ENCODE measurements at places on chromosomes 1 and 21.

DNA sequence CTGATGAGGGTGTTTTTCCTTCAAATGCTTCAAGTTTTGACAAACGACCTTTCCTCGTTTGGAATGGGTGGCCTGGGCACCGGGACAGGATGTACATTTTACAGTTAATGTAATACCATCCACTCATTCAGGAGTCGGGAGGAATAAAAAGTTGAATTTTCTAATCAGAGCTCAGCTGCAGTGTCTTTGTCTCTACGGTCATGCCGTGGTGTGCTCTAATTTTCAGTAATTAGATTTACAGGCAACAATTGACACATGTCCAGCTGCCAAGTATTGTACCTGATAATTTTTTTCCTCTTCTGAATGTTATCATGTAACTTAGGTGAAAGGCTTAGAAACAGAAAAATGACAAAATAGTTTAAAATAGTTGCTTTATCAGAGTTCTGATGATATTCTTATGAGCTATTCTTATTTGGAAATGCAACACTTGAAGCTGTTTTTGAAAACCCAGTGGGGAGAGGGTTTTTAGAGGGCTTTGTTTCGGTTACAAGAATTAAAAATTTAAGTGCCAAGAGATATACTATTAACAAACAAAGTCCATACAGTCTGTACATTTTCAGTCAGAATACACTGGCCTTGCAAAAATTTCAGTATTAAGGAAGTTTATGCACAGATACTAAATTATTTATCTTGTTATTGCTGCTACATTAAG lies 1.0 kb downstream of the CDKN2C start:
- DNase-seq = no peak

- DNase-seq = no peak
Measured at GRCh38 chr1:204376465-204376864, 16.7 kb upstream of the PLEKHA6 start.

DNA sequence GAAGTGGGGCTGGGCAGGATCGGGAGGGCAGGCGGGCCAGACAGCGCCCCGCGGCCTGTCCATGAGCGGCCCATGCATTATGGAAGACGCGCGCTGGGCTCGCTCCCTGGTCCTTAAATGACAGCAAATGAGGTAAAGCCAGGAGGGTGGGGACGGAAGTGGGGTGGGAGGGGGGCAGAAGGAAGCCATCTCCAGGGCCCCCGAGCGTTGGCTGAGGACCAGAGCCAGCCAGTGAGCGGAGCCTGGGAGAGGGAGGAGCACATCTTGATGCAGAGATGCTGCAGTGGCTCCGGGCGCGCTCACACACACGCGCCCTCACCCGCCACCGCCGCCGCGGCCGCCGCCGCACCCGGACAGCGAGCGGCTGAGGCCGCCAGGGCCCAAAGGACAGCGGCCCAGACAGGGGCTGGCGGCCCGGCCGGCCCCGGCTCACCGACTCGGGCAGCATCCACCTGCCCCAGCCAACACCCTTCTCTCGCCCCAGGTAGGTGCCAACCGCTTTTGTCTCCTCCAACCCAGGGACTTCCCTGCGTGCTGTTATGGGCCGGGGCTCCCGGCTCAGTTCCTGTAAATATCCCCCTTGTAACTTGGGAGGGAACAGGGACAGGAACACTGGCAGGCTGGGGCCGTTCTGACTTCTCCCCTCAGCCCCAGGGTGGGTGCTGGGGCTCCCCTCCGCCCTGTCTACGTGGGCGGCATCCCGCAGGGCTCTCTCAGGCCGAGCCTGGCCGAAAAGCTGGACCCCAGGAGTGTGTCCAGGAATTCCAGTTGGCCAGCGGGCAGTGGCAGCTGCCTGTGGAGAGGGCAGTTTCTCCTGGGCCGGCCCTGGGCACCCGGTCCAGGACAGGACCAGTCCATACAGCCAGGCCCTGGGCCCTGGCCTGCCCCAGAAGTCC lies at the start of gene CNTN2:
Gene CNTN2, plus strand, starts transcription at position 302 of the 896 bp plus-strand sequence. CDS start 9,974 bp downstream, outside the sequence.
- no peak for DNase-seq

DNA sequence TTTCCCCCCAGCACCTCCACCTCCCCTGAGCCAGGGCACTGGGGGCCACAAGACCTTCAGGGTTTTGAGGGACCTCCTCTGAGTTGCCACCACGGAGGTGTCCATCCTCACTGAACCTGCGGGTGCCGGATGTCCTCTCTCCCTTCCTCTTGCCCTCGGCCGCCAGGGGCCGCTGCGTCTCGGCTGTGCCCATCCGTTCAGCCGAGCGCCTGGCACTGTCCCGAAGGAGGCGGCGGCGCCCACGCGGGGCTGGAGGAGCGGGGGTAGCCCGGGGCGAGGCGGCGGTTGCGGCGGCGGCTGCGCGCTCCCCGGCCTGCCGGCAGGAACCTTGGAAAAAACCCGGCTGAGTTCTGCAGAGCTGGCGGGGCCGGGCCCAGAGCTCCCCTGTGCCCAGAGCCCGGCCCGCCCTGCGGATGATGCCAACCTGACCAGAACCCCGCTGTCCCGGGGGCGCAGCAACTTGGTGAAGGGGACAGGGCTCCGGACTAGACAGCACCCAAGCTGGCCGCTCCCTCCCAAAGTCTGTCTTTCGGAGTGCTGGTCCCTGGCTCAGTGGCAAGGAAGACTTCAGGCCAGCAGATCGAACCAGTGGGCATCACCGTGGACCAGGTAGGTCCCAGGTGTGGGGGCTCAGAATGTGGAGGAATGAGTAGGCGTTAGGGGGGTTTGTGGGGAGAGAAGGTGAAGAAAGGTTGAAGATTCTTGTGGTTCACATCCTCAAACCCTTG lies 3.7 kb upstream of the PPM1J start:
- DNase-seq = no peak

DNA sequence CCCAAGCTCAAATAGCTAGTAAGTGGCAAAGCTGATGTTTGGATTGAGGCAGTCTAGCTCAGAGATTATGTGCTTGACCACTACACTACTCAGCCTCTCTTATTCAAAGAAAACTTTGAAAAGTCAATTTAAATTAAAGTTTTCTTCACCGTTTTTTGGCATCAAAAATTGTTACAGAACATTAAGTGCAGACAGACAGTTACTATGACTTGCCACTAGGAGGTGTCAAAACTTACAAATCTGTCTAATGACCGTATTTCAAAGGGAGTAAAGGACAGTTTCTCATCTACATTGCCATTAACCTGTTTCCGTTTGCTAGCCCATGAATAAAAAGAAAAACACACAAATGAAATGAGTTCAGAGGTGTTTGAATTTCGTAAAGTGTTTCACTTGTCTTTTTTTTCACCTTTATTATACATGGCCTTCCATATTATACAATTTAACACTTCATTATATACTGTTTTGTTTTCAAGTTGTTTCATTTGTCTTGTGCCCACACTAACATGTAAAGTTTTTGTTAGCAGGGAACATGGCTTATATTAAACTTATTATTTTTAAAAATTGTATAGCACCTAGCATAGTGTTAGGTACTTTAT lies 57.4 kb upstream of the MTF2 start:
- no peak for DNase-seq

DNA sequence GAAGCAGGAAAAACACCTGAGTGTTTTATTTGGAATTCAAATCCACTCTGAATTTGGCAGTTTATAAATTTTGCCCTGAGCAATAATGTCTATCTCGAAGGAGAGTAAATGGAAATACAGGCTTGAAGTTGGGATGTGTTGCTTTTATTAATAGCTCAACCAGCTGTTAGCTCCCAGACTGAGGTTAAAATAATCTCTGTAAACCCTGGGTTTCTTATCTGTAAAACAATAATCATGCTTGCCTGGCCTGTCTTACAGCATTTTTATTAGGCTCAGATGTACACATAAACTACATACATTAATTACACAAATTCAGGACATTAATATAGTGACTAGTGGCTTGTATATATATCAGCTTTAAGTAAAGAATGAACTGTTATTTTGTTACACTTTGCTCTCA lies 148.5 kb downstream of the GALNT2 start:
- no peak for DNase-seq

- DNase-seq = no peak
Measured at GRCh38 chr1:66175098-66175497, 358.9 kb upstream of the SGIP1 start.

GRCh38 chr1:233025157-233025556 lies 74.7 kb downstream of the NTPCR start:
- DNase-seq = no peak

GRCh38 chr21:35367553-35367952 lies 318.5 kb upstream of the RUNX1 start:
- no peak for DNase-seq

- no peak for DNase-seq
Measured at GRCh38 chr1:41784531-41785274, 134.0 kb downstream of the HIVEP3 start.

- DNase-seq = no peak
Measured at GRCh38 chr21:38312822-38313221, 56.0 kb downstream of the KCNJ15 start.

DNA sequence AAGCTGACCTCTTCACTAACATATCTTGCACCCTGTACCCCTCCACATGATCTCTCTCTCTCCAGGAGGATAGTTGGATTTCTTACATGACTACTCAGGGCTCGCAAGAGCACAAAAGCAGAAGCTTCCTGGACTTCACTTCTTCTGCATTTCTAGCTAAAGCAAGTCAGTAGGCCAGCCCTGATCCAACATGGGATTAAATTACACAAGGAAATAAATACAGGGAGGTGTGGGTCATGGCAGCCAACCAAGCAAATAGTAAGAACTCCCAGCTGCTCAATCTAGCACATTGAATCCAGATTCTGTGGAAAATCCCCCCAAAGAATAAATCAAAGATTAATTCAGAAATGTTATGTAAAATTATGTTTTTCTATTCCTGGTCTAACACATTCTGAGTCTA lies 33.3 kb downstream of the KLHDC7A start:
- DNase-seq = no peak

DNA sequence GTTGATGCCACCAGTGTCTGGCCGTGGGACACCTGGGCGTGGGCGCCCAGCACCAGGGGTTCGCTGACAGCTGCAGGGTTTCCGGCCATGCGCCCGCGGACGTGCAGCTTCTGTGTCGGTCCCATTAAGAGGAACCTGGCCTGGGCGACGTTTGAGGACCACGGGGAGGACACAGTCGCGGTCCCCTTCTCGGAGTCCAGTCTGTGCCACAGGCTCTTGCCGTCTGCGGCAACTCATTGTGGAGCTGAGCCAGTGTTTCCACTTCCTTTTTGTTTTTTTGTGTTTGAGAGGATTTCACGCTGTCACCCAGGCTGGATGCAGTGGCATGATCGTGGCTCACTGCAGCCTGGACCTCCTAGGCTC lies 1.6 kb upstream of the C1orf159 start:
- DNase-seq = no peak

- no peak for DNase-seq
Measured at GRCh38 chr1:28718166-28718565, 18.6 kb upstream of the YTHDF2 start.

DNA sequence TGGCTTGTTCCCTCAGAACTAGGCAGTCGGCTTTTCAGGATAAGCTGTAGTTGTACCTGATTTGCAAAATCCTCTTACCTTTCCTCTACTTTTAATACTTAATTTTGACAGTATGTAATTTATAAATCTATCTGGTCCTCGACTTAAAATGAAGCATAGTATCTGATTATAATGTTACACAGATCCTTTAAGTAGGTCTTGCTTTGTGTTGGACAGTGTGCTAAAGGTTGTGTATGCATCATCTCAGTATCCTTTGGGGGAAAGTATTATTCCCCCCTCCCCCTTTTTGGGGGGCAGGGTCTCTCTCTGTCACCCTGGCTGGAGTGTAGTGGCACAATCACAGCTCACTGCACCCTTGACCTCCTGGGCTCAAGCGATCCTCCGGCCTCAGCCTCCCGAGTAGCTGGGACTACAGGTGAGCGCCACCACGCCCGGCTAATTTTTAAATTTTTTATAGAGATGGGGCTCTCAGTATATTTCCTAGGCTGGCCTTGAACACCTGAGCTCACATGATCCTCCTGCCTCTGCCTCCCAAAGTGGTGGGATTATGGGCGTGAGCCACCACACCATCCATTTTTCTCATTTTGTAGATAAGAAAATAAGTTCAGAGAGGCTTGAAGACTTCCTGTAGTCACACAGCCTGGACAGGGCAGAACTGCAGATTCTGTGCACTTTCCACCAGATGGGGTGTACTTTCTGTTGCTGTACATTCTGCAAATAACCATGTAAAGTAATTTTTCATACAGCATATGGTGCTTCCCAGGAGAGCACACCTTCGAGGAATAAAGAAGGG lies 791 bp upstream of the STX6 start:
- no peak for DNase-seq

DNA sequence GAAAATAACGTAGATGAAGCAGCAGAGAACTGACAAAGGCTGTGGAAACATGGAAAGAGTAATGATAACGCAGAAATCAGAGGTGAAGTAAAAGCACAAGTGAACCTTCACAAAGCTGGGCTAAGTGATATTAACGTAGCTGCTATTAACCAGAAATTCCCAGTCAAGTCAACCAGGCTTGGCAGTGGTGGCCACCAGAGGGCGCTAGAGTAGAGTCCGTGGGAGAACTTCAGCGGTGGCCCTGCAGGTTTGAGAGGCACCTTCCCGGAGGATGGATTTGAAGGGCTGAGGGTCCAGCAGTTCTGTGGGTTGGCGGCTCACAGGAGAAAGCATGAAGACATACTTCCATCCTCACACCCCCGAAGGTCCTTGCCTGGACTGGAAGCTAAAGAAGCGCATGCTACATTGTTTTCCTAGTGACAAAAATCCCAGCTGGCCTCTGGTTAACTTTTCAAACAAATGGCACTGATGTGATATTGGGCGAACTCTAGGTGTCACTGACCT lies 81.7 kb upstream of the ZNF648 start:
- DNase-seq = no peak

DNA sequence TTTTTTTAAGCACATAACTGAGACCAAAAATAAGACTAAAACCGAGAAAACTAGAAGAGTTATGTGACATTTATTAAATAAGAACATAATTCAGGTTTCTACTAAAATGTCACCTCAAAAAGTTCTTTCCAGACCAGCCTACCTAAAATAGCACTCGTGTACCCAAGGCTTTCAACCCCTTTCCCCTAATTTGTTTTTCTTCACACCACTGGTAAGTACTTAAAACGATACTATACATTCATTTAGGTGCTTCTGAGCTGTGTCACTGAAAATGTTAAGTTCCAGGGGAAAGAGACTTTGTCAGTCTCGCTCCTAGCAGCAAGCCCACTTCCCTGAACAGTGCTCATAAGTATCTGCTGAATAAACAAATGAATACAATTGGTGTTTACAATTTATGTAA lies 6.8 kb downstream of the RRAGC start:
- no peak for DNase-seq

- no peak for DNase-seq
Measured at GRCh38 chr21:43361493-43362296, 65.2 kb downstream of the SIK1 start.

- no peak for DNase-seq
Measured at GRCh38 chr1:26946270-26946669, 14.0 kb downstream of the KDF1 start.

GRCh38 chr1:236176337-236177336 lies 34.3 kb downstream of the GPR137B start:
- DNase-seq = no peak

- DNase-seq = peak; percentile 34
Measured at GRCh38 chr1:114235960-114236359, 82.3 kb upstream of the SYT6 start.

GRCh38 chr1:206581571-206581981 lies 30.7 kb downstream of the EIF2D start:
- no peak for DNase-seq

GRCh38 chr1:230867903-230868735 lies at the start of gene C1orf198:
C1orf198 (minus strand) TSS chr1:230868521; CDS start chr1:230868512, 9 bp downstream.
- DNase-seq = no peak

GRCh38 chr1:113451710-113452109 lies 61.4 kb downstream of the MAGI3 start:
- DNase-seq = no peak
